ENCODE measurements at places on chromosomes 13 and 19. TPM values are rescaled to one million over a fixed set of nuclear protein-coding genes. Genes with fewer than 3 reads are reported as not detected.

GRCh38 chr19:56896095-56896494 lies 55.6 kb upstream of the PEG3 start:
- no peak for DNase-seq

DNA sequence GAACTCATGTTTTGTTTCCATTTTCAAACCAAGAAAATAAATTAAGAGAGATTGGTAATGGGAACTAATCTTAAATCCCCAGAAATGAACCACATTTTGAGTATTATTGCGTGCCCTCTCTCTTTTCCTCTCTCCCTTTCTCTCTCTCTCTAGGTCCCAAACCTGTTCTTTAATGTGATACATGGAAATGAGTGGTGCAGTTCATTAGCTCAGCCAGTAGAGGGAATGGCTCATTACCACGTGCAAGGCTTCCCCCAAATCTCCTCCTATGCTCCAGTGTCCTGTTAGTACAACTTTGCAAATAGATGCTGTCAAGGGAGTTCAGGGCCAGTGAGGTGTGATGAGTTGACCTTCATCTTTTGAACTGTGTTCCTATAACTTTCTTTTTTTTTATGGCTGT lies 178.4 kb downstream of the FGF9 start:
- DNase-seq = peak; percentile 21

GRCh38 chr19:18173054-18173571 lies 500 bp upstream of the IFI30 start:
- no peak for DNase-seq

DNA sequence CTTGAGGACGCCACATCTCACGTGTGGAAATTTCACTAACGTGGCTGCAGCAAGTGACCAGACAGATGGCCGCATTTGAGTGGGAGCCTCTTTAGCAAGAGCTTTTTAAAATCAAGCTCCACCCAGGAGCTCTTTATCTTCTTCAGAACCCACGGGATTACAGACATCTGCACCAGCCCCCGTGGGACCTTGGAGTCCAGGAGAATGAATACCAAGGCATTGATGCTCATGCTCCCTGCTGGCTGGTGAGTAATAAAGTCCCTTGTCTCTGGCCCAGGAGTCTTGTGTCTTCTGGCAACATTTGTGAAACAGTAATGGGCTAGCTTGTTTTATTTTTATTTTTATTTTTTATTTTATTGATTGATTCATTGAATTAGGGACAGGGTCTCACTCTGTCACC lies 64.4 kb downstream of the TRPM4 start:
- DNase-seq = no peak

- no peak for DNase-seq
Observed at GRCh38 chr13:48278806-48279205, 24.7 kb upstream of the RB1 start.

GRCh38 chr13:75766636-75767035 lies 130.5 kb downstream of the LMO7 start:
- peak; percentile 69 for DNase-seq

DNA sequence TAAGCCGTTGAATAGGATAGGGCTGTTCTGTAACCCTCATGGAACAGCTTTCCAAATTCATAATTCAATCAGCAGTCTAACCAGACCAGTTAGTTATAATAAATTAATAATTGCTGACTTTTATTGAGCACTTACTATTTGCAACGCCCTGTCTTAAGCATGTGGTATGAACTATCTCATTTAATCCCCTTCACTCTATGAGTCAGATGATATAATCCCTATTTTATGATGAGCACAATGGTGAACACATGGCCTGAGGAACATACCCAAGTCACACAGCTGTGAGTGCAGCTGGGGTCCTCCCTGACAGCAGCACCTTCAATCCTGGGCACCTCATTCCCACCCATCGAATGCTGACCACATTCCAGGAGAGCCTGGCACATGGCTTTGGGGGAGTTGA lies 28.0 kb upstream of the SACS start:
- no peak for DNase-seq

DNA sequence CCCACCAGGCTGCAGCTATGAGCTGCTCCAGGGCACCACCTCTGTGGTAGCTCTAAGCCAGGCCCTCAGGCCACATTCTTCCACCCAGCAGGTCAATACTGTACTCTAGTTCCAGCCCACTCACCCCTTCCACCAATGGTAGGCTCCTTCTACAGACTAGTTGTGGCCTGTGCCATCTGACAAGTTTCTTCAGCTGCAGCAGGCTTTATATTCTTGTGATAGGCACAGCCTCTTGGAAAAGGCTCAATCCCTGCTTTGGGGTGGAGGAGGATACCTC lies 8.5 kb downstream of the MICU2 start:
- DNase-seq = no peak

DNA sequence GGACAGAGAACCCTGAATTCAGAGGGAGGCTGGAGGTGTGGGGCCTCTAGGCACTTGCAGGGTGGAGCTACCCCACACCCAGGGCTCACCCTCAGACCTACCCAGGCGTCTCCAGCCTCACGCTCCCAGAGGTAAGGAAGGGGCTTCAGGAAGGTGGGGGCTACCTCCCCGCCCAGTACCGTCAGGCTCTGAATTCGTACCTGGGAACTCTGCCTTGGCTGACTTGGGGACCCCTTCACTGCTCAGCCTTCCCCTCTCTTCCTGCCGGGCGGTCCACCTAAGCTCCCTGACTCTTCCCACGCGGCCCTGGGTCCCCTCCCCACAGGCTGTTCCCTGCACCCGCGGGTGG lies 28.5 kb upstream of the PARP4 start:
- DNase-seq = no peak

DNA sequence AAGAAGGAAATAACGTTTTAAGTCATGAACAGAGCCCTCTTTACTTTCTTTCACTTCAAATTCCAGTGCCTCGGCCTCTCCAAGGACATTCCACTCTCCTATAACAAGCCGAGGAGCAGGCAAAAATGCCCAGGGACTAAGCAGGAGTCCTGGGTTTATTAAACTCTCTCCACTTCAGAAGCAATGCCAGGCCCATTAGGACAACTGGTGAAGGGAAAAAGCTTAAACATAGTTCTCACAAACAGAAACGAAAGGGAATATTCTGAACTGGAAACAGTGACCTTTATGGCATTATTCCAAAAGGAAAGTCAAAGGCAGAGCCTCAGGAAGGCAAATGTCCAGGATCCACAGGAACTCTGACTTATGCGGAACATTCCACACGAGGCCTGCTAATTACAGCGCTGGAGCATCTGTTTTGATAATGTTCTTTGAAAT lies 30.9 kb upstream of the MED4 start:
- DNase-seq = no peak

DNA sequence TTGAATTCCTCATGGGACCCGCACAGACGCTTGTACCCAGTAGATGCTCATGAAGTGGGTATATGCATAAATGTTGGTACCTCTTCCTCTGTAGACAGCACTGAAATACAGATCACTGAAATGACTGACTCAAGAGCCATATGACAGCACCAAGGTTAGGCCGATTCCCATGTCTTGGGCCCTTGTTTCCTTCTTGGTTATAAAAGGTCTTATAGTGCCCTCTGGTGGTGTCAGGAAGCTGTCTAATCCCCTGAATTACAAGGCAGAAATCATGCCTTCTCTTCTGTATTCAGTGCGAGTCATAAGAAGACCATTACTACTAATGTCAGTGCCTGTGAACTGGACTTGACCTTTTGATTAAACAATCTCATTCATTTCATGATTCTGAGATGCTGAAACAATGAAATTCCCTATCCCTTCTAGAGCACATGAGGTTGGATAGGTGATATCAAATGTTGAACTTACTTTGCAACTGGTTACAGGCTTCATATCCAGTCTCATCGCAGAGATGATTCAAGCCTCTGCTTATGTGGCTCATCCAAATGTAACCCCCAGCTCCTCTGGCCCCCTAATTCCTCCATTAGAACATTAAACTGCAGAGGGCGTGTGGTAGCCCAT lies 59.7 kb downstream of the SPATA13 start:
- DNase-seq = peak; percentile 70

GRCh38 chr19:10010247-10010691 lies at the start of gene COL5A3:
Gene COL5A3 (minus strand): TSS chr19:10010504. CDS start chr19:10010385, 119 bp downstream.
- no peak for DNase-seq

DNA sequence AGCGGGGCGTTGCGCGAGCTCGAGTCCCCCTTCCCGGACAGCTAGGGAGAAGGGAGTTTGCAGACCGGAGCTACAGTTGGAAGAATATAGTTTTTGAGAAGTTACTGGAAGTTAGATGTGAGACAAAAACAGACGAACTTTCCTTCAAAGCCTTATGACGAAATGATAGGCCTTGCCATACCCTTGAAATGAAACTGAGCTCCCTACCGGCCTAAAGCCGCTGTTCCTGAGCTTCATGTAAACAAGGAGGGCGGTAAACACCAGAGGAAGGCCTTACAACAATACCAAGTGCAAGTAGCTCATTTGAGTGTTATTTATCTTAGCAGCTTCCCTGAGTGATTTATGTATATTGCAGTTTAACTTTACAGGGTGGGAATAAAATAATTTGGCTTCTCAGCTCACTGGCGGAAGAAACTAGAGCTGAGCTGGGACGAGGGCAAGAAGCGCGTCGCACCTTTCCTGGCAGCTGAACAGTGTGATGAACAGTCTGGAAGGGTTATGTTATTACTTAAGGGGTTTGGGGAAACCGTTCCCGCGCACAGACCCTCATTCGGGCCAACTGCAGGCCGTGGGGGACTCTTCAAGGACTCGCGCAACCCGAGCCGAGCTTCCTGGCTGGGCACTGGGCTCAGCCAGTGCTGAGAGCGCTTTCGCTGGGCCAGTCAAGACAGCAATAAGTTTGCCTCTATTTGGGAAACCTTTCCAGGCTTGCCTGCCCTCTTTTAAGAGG lies 111.2 kb downstream of the KCNRG start:
- peak; percentile 60 for DNase-seq

GRCh38 chr19:56360841-56361240 lies 32.5 kb downstream of the ZNF582 start:
- no peak for DNase-seq

GRCh38 chr19:46373491-46374359 lies 26.8 kb downstream of the PPP5C start:
- no peak for DNase-seq

GRCh38 chr13:66665991-66666390 lies 564.1 kb downstream of the PCDH9 start:
- no peak for DNase-seq

GRCh38 chr19:49057636-49058234 lies at the start of gene CGB7:
Gene CGB7 (minus strand): TSS chr19:49057749. CDS start chr19:49055375, 2,374 bp downstream.
- no peak for DNase-seq

GRCh38 chr19:31596751-31597150 lies 247.5 kb upstream of the TSHZ3 start:
- DNase-seq = no peak

GRCh38 chr13:23443110-23443509 lies 9.6 kb upstream of the SACS start:
- DNase-seq = no peak

- no peak for DNase-seq
Observed at GRCh38 chr13:36369268-36370107, 23.3 kb upstream of the SPART start.

GRCh38 chr19:15629003-15629880 lies 11.5 kb upstream of the CYP4F3 start:
- peak; percentile 85 for DNase-seq

DNA sequence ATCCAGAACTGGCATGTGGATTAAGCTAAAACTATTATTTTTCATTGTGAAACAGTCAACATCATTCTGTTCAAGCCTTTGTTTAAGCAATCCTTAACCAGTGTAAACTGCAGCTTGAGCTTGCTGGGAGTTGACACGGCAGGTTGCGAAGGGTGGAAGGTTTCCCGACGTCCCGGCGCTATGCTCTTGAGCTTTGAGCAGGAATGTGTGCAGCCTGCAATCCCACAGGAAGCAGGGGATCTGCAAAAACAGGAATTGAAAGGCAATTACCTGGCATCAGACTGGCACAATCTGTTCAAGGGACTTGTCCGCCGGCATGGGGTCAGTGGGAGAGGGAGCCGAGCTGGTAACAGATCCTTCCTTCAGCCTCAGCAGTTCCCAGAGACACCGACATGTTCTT lies 586.7 kb upstream of the SGCG start:
- no peak for DNase-seq

DNA sequence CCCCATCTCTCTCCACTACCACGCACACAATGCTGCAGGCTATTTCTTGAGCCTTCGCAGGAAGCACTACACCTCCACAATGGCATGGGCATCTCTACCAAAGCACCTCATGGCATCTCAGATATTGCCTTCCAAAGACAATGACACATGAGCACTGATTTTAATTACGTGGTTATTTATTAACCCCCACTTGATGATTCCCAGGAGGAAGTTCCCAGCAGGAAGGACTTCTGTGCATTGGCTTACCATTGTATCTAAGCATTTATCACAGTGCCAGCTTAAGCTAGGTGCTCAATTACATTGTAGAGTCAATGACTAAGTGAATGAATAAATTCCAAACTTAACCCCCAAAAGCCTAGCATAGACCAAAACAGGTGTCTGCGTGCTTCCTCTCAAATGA lies 101.4 kb downstream of the ABCC4 start:
- no peak for DNase-seq

- no peak for DNase-seq
Observed at GRCh38 chr13:46173656-46174055, 8.3 kb downstream of the LCP1 start.

DNA sequence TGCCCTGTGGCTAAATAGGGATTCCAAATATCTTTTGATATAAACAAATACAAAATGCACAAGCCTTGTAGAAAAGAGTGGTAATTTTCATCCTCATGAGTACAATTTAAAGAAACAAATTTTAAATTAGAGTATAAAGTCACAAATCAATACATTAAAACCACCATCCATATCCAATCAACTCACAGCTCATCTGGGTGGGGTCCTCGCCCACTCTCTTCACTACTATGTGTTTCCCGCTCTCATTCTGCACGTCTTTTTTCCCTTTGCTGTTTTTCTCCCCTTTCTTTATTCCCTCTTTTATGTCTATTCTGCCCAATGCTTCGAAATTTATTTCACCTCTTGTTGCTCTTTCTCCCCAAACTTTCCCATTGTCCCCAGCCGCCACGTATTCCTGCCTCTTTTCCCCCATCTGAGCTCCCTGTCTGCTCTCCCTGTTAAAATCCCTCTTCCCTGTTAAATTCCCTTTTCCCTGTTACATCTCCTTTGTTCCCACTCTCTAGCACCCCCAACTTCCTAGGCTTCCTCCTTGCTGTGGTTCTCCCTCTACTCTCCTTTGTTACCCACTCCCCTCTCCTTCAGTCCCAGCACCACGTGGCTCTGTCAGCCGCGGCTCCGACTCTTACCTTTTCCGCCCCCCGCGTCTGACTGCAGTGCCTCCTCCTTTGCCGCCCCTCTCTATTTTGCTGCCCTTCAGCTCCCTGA lies 1.3 kb downstream of the ZNF616 start:
- no peak for DNase-seq

Gene PVR
- polyA plus RNA-seq = 0.87 TPM

Gene SERP2
- not detected for polyA plus RNA-seq

Gene BSPH1
- polyA plus RNA-seq = not detected

Gene KIR3DL2
- 1.5 TPM for polyA plus RNA-seq

Gene KCNJ14
- 0.21 TPM for polyA plus RNA-seq

Gene GFY
- polyA plus RNA-seq = not detected

Gene KLHL1
- not detected for polyA plus RNA-seq

Gene CCDC169
- polyA plus RNA-seq = not detected

Gene CLDND2
- not detected for polyA plus RNA-seq

Gene PRR22
- polyA plus RNA-seq = 0.20 TPM

Gene LTBP4
- polyA plus RNA-seq = 41.4 TPM

Gene CYP4F2
- polyA plus RNA-seq = not detected

Gene LINGO3
- polyA plus RNA-seq = 3.6 TPM

Gene WDR62
- polyA plus RNA-seq = 0.07 TPM

Gene DIRAS1
- not detected for polyA plus RNA-seq

Gene SLC1A6
- not detected for polyA plus RNA-seq

Gene RDH8
- not detected for polyA plus RNA-seq
